ENCODE measurements at places on chromosomes 2 and 18. TPM values are rescaled to one million over a fixed set of nuclear protein-coding genes. Genes with fewer than 3 reads are reported as not detected.

The ANTXR1 gene
- 26.3 TPM for polyA plus RNA-seq

The MATN3 gene
- polyA plus RNA-seq = 0.29 TPM

DNA sequence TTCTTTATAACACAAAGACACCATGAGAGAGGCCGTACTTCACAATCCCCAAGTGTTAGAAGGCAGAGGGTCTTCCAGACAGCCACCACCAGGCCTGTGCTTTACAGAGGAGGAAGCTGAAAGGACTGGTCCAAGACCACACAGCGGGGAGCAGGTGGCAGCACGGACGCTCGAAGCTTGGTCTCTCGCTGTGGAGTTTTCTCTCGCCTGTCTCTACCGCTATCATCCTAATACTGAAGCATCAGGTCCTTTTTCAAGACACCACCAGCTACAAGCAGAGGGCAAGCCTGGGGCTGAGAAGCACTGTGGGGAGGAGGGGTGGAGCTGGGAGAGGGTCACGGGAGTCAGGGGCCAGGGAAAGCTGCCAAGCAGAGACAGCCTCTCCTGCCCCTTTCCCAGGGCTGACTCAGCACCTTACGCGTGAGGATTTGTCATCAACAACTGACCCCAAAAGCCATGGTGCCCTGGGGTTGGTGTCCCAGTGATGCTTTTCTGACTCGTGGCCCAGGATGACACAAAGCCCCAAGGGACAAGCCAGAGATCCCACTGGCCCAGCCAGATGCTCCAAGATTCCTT, 31.9 kb upstream of the FOSL2 start:
- peak; percentile 55 for DNase-seq

The HOXD8 gene
- 0.42 TPM for polyA plus RNA-seq

DNA sequence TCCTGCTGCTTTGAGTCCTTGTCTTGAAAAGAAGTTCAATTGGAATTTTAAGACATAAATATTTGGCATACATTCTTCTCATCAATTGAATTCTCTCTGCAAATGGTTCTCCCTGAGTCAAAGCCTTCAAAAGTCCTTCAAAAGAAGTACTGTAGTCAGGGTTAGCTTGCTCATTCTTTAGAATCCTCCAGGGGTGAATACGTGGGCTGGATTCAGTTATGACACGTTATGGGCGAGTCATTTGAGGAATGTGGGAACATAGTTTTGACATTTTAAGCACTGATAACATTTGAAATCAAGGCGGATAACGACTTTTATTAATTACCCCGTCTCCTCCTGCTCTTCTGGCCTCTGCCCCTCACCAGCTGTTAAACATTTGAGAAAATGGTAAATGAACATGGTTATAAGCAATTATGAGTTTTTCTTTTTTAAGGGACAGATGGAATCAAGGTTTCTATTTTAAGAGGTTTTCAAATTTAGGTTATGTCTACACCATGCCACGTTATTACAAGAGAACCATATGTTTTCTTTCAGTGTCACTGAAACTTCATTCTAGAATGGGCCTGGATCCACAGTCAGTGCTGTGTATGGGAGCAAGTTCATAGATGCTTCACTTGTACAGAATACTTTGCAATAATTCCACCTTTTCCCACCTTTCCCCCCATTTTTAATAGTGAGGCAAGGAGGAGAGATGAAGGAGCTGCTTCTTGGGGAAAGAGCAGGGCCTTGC, 273.1 kb downstream of the TSN start:
- DNase-seq = no peak

- DNase-seq = no peak
Observed at GRCh38 chr2:238987352-238987981, 139.6 kb downstream of the TWIST2 start.

- DNase-seq = no peak
Observed at GRCh38 chr2:145230546-145230945, 710.6 kb upstream of the ZEB2 start.

GRCh38 chr18:74512321-74513053, 16.3 kb downstream of the CNDP2 start:
- no peak for DNase-seq

The KLHL41 gene
- 48.4 TPM for polyA plus RNA-seq

The MYL1 gene
- polyA plus RNA-seq = 2.1 TPM

- no peak for DNase-seq
Observed at GRCh38 chr2:133680343-133681049, 112.2 kb upstream of the NCKAP5 start.

GRCh38 chr18:46397174-46397573, 259.8 kb downstream of the LOXHD1 start:
- DNase-seq = no peak

The FOXI3 gene
- polyA plus RNA-seq = not detected

DNA sequence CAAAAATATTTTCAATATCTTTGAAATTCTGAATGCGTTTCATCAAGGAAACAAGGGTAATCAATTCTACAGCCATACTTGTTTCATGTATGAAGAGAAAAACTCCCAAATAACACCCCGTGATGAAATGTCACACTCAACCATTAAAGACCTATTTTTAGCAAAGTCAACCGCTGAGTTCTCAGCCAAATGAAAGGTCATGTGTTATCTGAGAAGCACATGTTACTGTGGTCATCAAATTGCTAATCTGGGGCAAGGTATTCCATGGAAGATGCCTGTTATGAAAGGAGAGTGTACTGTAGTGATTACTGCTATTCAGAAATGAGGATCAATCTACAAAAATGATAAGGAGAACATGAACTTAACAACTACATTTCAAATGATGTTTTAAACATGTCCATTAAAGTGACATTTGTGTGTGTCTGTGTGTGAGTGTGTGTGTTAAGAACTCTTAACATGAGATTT, 126.7 kb downstream of the BCL2 start:
- no peak for DNase-seq

GRCh38 chr2:201968476-201968875, 65.2 kb upstream of the FZD7 start:
- no peak for DNase-seq

- peak; percentile 93 for DNase-seq
Observed at GRCh38 chr2:175004980-175005732, at the start of gene CHN1. Gene CHN1, minus strand, starts transcription at chr2:175005381. Its CDS starts 469 bp downstream, at chr2:175004912.

The ERFE gene
- polyA plus RNA-seq = 0.36 TPM

DNA sequence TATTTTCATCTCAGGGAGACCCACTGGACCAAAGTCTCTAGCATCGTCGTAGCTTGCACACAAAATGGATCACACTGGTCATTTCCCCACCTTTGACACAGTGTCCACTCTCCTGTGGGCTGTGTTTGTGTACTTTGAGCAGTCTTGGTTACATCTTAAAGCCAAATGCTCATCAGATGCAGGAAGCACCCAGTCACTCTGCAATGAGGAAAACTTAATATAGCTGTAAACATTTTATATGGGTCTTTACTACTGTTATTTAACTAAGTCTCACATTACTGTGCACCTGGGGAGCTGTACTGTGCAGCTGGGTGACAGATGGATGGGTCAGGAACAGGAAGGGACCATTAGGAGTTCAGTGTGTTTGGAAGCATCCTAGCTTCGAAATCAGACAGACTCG, 109.0 kb upstream of the CXCR4 start:
- DNase-seq = no peak

GRCh38 chr2:27211241-27211942, 449 bp upstream of the ATRAID start:
- peak; percentile 32 for DNase-seq

- no peak for DNase-seq
Observed at GRCh38 chr18:7066965-7067555, 50.5 kb downstream of the LAMA1 start.

The CNTNAP5 gene
- not detected for polyA plus RNA-seq

GRCh38 chr2:26300234-26300925, 45.6 kb upstream of the SELENOI start:
- DNase-seq = no peak

GRCh38 chr18:13387855-13388548, 169.4 kb downstream of the LDLRAD4 start:
- DNase-seq = no peak

- no peak for DNase-seq
Observed at GRCh38 chr2:157061799-157062198, 195.7 kb upstream of the GALNT5 start.

The ZNF521 gene
- 6.4 TPM for polyA plus RNA-seq

GRCh38 chr2:147297820-147298219, 547.0 kb upstream of the ACVR2A start:
- DNase-seq = no peak

The KRTCAP3 gene
- 0.65 TPM for polyA plus RNA-seq

DNA sequence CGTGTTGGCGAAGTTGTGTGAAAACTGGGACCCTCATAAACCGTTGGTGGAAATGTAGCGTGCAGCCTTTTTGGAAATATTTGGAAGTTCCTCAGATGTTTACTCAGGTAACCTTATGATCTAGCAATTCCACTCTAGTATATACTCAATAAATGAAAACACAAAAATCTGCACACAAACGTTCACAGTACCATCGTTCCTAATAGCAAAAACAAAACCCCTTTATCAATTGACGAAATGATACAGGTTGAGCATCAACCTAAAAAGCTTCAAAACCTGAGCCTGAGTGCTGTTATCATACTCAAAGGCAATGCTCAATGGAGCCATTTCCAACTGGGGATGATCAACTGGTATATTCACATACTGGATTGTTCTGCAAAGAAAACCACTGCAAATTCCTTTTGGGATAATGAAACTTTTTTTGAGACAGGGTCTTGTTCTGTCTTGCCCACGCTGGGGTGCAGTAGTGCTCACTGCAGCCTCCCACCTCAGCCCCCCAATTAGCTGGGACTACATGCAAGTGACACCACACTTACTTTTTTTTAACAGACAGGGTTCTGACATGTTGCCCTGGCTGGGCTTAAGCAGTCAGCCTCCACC, 777 bp upstream of the C18orf32 start:
- DNase-seq = no peak

DNA sequence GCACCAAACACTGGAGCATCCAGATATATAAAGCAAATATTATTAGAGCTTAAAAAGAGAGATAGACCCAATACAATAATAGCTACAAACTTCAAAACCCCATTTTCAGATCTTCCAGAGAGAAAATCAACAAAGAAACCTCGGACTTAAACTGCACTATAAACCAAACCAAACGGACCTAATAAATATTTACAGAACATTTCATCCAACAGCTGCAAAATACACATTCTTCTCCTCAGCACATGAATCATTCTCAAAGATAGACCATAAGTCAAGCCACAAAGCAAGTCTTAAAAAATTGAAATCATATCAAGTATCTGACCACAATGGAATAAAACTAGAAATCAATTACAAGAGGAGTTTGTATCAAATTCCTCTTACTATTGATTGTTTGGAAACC, 140.2 kb upstream of the OTOS start:
- DNase-seq = no peak

GRCh38 chr2:33411765-33412164, 64.7 kb upstream of the RASGRP3 start:
- DNase-seq = no peak

- peak; percentile 79 for DNase-seq
Observed at GRCh38 chr2:43305517-43305916, 79.1 kb upstream of the ZFP36L2 start.

- peak; percentile 79 for DNase-seq
Observed at GRCh38 chr2:19362755-19363473, 4.5 kb upstream of the OSR1 start.

DNA sequence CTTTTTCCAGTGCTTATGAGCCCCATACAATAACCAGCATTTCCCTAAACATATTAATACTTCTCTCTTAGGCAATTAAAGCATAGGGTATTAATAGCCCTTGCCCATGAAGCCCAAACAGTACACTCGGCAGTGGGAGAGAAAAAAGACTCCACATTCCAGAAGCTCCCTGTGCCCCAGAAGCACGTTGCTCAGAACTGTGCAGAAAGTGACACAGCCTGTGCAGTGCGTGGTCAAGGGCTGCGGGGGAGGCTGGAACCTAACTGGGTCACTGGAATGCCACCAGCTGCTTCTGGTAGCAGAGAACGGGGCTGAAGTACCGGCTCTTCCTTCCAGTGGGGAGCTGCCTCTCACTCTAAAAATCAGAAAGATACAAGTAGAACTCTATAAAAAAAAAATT, 32.7 kb downstream of the EIPR1 start:
- DNase-seq = no peak

DNA sequence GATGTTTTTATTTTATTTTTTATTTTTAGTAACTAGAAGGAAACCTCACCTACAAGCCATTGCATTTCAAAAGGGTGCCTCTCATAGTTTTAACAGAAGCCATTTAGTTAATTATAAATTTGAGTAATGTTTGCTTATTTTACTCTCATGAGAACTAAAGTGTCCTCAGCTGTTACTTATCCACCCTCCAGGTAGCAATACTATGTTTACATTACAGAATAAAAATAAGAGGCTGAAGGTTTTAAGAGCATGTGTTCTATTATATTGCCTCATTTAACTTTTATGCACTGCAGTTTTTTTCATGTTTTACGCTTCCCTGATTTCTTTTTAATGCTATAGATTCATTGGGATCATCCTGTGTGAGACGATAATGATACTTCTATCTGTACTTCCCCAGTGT, 235.5 kb downstream of the THSD7B start:
- DNase-seq = no peak

DNA sequence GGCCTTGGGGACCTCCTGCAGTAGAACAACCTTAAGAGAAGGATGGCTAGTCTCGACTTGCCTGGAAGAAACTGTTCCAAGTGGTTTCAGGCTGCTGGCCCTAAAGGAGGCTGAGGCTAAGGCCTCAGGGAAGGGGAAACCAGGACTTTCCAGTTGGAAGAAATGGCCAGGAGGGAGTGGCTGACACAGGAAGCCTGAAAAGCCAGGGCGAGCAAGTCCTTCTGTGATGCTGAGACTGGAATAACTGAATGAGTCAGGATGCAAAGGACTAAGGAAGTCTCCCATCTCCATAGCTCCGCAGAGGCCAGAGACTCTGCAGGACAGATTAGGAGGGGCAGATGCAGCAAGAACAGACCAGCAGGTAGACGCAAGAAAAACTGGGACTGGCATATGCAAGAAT, 7.4 kb downstream of the HTRA2 start:
- no peak for DNase-seq

- DNase-seq = no peak
Observed at GRCh38 chr18:7657937-7658336, 90.8 kb downstream of the PTPRM start.

- DNase-seq = no peak
Observed at GRCh38 chr18:8706791-8707555, 1.6 kb downstream of the MTCL1 start.

DNA sequence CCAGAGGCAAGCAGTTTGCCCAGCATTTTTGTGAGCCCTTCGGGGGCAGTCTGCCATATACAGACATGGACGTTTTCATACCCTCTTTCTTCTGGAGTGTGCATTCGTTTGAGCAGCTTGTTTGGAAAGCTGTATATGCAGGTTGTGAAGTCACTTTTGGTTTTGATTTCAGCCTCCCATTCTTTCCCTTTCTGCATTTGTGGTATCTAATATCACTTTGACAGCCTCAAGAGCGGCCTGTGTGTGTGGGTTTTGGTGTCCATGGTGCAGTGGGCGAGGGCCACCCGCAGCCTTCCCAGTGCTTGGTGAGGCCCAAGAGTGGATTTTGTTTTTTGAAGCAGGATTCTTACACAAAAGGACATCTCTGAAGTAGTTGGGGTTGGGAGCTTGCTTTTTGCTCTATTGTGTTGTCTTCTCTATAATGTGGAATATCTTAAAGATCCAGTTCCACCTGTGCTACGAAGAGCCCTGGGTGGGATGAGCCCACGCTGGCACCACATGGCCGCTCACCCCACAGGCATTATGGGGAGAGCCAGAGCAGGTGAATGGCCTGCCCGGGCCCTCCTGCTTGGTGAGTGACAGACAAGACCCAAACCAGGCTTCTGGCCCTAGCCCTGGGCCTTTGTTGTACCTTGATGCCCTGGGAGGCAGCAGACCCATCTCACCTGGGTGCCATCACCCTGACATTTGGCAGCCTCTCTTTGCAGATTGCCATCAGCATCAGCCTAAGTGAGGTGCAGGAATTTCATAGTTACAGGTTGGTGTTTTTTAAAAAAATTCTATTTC, 29.5 kb downstream of the INPP4A start:
- no peak for DNase-seq

The RNU2-63P gene
- polyA plus RNA-seq = not detected

- no peak for DNase-seq
Observed at GRCh38 chr2:191650896-191651773, 26.8 kb upstream of the NABP1 start.
